RPMI8226 (cell line): ENCODE measurements at places on chromosomes 5 and 9.

DNA sequence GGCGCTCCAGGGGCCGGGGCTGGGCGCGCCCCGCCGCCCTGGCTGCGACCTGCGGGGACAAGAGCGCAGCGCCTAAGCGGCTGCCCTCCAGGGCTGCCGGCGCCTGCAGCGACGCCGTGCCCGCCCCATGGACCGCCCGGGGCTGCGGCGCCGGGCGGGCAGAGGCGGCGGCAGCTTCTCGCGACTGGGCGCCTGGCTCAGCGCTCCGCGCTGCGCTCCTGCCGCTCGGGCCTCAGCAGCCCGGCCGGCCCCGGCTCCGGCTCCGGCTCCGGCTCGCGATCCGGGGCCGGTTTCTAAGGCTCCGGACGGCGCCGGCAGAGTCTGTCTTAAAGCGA, at the start of gene PITX1:
Gene PITX1, minus strand, starts transcription at position 328 of the 335 bp plus-strand sequence. CDS start 347 bp downstream, outside the sequence.
- peak; percentile 32 for DNase-seq

DNA sequence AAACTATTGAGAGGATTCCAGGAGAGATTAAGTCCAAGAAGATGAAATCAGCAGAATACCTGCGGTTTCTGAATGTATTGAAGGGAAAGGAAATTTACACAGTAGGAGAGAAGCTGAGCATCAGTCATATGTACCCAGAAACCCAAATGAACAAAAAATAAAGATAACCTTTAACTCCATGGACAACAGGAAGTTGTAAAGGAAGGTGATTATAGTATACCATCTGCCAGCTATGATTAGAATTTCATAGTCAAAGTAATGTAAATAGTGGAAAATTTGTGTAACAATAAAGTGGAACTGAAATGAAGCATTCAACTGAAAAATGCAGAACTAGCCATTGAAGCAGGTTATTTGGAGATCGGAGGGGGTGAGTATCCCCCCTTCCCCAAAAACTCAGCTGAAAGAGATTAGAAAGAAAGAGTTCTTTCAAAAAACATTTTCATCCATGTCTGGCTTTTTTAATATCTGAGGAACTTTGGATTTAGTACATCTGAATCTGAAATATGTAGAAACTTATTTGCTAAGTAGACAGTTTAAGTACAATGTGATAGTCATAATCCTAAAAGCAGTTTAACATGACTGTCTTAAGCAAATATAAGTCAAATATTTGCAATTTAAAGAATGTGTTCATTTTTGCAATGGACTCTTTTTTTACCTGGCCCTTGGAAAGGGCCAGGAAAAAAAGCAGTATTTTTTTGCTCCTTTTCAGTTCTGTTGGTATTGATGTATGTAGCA, 58.4 kb downstream of the APC start:
- no peak for DNase-seq

GRCh38 chr9:98971915-98972223, 28.2 kb downstream of the COL15A1 start:
- no peak for DNase-seq

DNA sequence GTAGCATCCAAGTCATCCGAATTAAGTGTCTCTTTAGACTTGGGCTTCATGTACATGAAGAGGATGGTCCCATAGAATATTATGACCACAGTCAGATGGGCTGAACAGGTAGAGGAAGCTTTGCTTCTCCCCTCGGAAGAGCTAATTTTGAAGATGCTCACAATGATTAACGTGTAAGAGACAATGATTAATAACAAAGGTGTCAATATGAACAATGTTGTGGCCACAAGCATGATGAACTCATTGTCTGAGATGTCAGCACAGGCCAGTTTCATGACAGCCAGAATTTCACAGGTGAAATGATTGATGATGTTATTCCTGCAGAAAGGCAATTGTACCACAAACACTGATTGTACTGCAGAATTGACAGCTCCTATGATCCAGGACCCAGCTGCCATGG, 626 bp downstream of the OR13C2 start:
- DNase-seq, result no peak

- no peak for DNase-seq
These were observed 75.5 kb downstream of the SEMA4D start for GRCh38 chr9:89422151-89422975.

DNA sequence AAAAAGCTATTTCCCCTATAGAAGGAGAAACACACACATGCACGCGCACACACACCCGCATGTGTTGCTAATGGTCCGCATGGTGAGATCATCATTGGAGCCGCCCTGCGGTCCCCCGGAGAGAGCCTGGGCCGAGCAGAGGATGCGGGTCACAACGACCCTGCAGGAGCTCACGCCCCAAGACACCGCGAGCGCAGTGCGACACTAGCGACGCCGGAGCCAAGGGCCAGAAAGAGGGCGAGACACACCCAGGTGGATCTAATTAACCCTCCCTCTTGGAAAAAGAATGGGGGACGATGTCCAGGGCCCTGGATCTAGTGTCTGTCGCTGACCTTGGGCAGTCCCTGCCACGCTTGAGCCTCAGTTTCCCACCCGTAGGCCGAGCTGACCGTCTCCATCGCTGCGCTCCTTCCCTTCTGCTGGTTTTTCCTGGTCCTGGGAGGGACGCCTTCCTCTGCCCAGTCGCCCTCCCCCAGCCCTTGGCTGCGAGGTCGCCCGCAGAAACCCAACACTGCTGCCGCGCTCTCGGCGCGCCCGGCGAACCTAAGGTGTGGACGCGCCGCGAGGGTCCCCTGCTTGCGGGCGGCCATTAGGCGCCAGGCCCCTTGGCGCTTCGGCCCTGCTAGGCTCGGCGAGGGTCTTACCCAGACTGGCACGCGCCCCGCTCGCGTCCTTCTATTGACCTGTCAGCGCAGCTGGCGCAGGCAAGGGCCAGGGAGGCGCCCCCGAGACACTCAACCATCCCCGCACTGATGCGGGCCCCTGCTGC, 47.5 kb upstream of the RNF20 start:
- no peak for DNase-seq

DNA sequence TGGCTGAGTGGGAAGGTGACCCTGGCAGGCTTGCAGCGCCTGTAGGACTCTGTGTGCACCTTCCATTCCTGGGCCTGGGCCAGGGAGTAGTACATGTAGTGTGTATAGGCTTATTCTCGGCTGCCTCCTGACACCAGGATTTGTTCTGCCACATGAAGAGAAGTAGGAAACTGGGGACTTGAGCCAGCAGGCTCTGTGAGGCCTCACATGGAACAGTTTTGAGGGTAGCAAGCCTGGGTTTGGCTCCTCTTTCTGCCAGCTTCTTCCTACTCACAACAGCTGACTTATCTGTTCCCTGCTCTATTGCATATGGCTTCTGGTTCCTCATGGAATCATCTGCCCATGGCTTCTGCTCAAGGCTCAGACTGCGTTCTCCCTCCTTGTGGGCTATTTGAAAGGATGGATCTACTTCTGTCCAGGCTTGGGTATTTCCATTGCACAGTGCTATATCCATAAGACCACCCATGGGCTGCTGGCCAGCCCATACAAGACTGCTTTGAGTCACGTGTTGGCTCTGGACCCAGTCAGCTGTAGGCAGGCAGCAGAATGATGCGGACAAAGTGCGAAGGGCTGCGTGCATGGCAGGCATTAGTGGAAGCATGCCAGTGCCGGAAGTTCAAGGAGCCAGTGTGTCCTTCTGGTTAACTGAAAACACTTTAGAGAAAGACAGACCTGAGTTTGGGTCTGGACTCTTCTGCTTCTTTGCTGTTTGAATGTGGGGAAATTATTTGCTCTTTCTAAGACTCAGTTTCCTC, 11.0 kb upstream of the INSYN2B start:
- DNase-seq, result no peak

DNA sequence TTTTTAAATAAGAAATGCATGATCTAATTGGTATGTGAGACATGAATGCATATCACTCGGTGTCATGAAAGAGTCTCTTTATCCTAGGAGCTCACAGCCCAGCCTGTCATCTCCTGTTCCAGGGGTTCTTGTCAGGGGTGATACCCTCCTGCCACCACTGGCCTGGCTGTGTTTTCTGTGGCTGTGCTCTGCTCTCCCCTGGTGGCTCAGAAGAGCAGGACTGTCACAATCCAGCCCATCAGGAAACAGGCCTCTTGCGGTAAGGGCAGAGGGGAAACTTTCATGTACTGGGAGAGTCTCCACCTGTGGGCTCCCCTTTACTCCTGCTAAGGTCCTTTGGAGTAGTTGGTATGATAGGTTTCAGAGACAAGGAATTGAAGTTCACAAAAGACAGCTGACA, 240.2 kb upstream of the GLRA1 start:
- DNase-seq, result no peak

DNA sequence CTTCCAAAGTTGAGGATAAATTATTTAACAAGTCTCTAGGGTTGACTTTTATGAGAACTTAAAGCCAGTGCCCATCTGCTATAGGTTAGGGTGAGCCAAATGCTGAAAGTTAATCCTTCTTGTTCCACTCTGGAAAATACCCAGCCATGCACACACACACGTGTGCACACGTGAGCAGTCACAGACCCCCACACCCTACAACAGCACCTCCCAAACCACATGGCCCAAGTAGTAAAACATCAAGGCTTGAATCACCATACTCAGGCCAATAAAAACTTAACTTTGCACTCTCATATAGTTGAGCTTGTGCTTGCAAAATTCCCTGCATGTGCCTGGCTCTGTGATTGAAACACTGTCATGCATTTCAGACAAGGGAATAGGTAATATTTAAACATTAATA, 467.6 kb downstream of the ARHGEF28 start:
- DNase-seq, result no peak

GRCh38 chr9:89883401-89884341, 278.9 kb downstream of the GADD45G start:
- DNase-seq, result no peak

DNA sequence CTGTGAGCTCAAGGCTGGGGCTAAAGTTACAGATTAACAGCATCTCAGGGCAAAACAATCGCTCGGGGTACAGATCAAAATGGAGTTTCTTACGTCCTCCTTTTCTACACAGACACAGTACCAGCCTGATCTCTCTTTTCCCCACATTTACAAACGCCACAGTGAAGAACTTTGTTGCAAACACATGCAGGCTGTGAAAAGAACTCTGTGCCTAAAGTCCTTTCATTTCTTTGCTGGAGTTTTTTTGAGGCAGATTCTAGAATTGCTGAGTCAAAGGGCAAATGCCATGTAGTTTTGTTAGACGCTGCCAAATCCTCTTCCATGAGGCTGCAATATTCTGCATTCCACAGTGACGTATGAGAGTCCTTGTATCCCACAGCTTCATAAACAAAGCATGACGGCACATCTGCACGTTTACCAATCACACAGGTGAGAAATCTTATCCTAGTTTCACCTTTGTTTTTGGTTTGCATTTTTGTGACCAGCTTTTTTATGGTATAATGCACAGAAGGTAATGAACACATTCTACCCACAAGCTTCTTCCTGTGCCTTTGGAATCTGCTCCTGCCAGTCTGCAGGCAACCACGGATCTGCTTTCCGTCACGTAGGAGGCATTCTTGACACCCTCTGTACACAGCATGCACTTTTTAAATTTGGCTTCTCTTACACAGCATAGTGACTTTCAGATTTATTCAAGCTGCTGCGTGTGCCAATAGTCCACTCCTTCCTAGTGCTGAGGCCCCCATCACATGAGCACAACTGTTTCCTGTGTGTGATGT, 44.6 kb upstream of the LPCAT1 start:
- DNase-seq, result peak; percentile 90

- DNase-seq, result peak; percentile 1
These were observed 326.8 kb upstream of the IRX1 start for GRCh38 chr5:3268760-3269330.

- no peak for DNase-seq
These were observed 22.1 kb downstream of the GFPT2 start for GRCh38 chr5:180330810-180331646.

GRCh38 chr5:139765409-139766217, 30.0 kb upstream of the PSD2 start:
- DNase-seq, result peak; percentile 80

GRCh38 chr9:32627394-32627954, 8.0 kb downstream of the TAF1L start:
- DNase-seq, result no peak

GRCh38 chr5:61678966-61679365, 346.9 kb downstream of the ZSWIM6 start:
- no peak for DNase-seq

GRCh38 chr9:115593587-115594091, 475.7 kb upstream of the TNC start:
- peak; percentile 13 for DNase-seq

GRCh38 chr5:38720554-38721361, 125.1 kb upstream of the OSMR start:
- no peak for DNase-seq

DNA sequence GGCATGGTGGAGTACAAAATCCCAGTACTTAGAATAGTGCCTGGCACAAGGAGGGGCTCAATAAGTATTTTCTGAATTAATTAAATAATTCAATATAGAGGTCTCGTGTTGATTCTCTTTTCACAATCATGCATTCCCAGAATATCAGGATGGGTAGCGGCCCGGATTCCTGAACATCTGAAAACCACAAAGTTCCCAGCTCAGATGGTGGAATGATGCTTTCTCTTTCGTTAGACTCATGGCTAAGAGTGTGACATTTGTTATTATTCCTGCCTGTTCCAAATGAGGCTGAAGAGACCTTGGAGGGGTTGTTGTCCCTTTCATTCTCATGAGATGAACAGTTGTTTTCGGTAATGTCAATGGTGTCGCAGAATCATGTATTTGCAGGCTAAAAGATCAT, 95.4 kb upstream of the LIFR start:
- no peak for DNase-seq

- DNase-seq, result no peak
These were observed 47.3 kb downstream of the ANKRD55 start for GRCh38 chr5:56185768-56186311.

DNA sequence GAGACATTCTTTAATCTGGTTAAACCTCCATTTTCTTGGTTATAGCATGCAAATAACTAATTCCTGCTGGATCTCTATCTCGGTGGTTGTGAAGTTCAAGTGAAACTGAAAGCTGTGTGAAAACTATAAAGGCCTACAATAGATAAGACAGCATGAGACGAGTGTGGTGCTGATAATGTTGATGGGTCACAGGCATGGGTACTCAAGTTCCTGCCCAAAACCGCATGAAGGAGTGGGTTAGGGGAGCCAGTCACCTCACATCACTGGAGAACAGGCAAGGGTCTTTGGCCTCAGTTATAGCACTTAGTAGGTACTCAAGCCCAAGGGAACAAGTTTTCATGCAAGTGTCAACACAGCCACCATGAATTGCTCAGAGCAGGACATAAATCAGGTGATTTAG, 16.7 kb downstream of the HMHB1 start:
- DNase-seq, result no peak

- DNase-seq, result no peak
These were observed 394.0 kb downstream of the DMRTA1 start for GRCh38 chr9:22840641-22841040.

- DNase-seq, result no peak
These were observed 1.8 kb upstream of the SELENOP start for GRCh38 chr5:42813533-42813932.

DNA sequence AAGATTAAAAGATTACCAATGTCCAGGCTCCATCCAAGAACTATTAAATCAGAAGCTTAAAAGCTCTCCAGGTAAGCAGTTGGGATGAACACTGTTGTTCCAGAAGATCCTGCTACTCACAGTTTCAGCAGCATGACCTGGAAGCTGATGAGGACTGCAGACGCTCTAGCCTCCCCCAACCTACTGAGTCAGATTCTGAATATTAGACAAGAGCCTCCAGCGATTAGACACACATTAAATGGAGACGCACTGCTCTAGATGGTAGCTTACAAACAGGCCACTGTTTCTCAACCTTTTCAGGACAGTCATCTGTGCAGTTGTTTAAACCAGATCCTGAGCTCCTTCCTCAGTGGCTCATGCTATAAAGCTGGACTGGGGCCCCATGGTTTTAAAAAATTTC, 54.3 kb downstream of the MTMR12 start:
- DNase-seq, result no peak
